ENCODE measurements at places on chromosomes 4 and X.

GRCh38 chr4:124435274-124435950 lies 277.1 kb downstream of the ANKRD50 start:
- DNase-seq = no peak

DNA sequence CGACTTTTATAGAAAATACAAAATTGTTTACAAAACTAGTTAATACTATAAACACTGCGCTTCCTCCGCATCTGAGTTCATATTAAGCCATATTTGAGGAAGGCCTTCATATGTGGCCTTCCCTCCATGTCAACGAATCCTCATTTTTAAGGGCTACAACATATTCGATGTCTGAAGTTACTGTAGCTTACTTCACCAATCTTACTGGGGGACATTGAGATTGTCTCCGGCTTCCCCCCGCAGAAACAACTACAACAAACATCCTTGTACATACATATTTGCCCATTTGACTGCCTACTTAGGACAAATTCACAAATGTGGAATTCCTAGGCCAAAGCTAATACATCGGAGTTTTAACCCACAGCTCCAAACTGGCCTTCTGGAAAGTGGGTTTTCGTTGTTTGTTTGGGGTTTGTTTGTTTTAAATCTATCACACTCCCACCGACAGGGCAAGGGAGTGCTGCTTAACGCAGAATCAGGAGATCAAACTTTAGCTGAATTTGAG lies 581 bp upstream of the FAM114A1 start:
- no peak for DNase-seq

GRCh38 chrX:50988649-50989048 lies 78.1 kb downstream of the BMP15 start:
- peak; percentile 1 for DNase-seq

GRCh38 chrX:39929379-39930025 lies 168.3 kb downstream of the BCOR start:
- DNase-seq = no peak

DNA sequence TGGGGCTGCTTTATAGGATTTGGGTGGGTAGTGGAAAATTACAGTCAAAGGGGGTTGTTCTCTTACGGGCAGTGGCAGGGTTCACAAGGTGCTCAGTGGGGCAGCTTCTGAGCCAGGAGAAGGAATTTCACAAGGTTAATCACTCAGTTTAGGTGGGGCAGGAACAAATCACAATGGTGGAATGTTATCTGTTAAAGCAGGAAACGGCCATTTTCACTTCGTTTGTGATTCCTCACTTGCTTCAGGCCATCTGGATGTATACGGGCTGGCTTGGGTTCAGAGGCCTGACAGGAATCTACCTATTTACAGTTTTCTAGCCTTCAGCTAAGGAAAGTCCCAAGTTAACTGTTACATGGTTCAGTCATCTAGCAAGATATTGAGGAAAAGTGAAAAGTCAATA lies 1003.5 kb downstream of the STPG2 start:
- DNase-seq = no peak

GRCh38 chrX:103776546-103776945 lies at the start of gene PLP1:
TSS of gene PLP1 (plus strand) at chrX:103776840. CDS start at chrX:103776996, 156 bp downstream.
- no peak for DNase-seq

- no peak for DNase-seq
Measured at GRCh38 chr4:1112174-1112820, 1.1 kb downstream of the RNF212 start.

GRCh38 chr4:115688961-115689360 lies 575.5 kb upstream of the NDST4 start:
- DNase-seq = no peak

DNA sequence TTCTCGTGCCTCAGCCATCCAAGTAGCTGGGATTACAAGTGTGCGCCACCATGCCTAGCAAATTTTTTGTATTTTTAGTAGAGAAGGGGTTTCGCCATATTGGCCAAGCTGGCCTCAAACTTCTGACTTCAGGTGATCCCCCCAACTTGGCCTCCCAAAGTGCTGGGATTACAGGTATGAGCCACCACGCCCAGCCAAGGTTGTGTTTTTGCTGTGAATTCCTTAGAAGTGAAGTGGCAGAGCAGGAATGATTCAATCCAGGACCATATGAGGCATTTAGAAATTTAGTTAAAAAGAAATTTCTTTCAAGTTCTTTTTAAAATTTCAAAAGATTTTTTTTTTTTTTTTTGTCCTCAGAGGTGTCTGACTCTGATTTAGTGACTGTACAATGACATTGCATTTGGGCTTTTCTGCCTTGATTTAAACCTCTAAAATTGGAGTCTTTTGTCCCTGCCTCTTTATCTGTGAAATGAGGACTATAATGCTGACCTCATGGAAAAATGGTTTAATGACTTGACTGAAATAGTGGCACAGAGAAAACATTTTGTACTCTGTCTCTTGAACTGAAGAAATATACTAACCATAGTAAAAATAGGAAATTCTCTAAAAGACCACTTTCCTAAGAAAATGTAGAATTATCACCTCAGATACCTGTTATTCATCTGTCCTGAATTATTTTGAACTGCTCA lies 59.9 kb downstream of the CXCL13 start:
- no peak for DNase-seq

DNA sequence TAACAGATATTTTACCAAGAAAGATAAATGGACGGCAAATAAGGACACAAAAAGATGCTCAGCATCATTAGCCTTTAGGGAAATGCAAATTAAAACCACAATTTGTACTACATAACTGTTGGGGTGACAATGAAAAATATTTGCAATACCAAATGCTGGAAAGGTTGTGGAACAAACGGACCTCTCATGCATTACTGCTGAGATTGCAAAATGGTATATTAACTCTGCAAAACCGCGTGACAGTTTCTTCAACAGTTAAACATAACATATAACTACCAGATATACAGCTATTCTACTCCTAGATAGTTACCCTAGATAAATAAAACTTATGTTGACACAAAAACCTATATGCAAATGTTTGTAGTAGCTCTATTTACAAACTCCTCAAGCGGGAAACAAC lies 6.3 kb upstream of the OTC start:
- DNase-seq = no peak

DNA sequence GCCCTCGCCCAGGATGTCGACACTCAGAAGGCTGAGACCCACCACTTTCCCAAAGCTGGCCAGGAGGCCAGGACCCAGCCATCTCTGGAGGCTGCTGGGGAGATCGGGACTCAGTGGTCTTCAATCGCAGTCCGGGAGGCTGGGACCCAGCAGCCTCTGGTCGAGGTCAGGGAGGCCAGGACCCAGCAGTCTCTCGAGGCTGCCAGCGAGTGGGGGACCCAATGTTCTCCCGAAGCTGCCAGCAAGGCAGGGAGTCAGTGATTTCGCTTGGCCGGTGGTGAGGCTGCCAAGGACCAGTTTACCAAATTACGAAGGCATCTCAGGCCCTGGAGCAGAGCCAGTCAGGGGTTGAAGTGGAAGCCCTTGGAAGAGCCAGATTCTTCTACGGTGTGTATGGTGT lies 181.6 kb downstream of the NAF1 start:
- no peak for DNase-seq

- DNase-seq = no peak
Measured at GRCh38 chr4:8792491-8792890, 79.1 kb downstream of the HMX1 start.

DNA sequence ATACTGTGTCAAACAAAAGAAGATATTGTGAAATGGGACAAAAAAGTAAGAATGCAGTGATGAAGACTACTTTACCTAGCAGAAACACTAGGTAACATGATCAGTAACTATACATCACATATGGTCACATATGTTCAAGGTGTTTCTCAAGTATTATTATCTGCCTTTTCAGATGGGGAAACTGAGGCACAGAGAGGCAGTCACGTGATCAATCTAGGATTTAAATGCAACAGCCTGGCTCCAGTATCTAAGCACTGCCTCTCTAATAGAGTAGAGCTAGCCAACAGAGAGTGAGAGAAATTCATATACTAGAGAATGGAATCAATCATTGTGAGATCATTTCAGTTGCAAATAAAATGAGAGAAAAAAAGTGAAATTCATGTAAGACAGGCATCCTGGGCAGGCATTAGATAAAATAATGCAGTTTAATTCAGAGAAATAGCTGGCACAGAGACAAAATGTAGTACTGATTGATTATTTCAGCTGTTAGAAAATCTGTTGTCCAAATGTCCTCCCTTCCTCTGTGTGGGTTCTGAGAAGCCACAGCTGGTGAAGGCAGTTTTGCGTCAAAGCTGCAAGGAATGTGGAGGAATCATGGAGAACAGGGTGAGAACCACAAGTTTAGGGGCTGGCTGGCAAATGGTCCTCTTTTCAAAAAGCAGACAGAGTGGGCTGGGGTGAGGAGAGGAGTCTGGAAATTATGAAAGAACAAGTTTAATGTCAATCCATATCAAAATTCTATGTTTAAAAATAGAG lies 26.0 kb downstream of the SMIM43 start:
- no peak for DNase-seq

DNA sequence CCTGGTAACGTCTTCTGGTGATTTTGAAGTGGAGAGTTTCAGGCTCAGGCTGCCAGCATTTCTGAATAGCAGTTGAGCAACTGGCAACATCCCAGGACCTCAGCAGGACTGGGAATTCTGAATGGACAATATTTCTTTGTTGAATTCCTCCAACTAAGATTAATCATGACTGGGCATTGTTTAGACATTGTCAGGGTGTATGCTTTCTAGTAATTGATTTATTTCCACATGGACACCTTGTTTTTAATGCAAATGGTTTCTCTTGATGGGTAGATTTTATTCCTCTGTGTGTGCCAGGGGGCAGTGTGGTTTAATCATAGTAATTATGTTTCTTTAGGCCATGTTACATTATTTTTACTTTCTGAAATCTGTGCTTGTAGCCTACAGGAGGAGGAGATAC lies 1004.7 kb upstream of the LCORL start:
- no peak for DNase-seq

DNA sequence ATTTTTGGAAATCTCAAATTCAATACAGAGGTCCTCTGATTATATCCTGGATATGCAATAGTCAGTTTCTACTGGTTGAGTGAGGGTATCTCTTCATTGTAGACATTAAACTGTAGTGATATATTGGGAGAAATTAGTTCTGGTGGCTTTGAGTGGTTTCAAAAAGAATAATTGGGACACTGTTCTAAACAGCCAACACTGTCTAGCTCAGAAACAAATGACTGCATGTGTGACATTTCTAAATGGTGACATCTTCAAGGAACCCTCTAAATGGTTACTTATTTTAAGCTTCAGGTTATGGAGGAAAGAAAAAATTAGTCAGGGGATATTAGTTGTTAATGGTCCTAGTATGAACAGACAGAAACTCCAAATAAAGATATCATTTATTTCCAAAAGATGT lies 186.2 kb downstream of the LARP7 start:
- no peak for DNase-seq

- no peak for DNase-seq
Measured at GRCh38 chr4:132124624-132124974, 1024.5 kb upstream of the PCDH10 start.

- DNase-seq = no peak
Measured at GRCh38 chr4:3708103-3708510, 58.1 kb upstream of the ADRA2C start.

- no peak for DNase-seq
Measured at GRCh38 chr4:144666539-144667175, 20.7 kb downstream of the HHIP start.

DNA sequence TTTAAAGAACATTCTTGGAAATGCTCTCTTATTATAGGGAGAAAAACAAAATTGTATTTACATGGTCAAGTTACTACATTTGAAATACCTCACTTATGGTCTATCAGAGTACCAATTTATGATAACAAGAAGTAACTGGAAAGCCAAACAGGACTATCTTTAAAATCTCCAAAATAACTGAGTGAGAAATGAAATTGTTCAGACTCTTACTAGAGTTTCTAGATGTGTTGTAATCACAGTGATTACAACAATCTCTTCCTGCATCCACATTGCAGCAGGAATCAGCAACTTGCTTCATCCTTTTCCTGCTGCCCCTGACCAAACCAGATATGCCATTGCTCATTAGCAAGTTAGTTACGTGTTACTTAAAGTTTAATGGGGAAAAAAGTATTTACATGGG lies 245.2 kb upstream of the SMIM31 start:
- no peak for DNase-seq

DNA sequence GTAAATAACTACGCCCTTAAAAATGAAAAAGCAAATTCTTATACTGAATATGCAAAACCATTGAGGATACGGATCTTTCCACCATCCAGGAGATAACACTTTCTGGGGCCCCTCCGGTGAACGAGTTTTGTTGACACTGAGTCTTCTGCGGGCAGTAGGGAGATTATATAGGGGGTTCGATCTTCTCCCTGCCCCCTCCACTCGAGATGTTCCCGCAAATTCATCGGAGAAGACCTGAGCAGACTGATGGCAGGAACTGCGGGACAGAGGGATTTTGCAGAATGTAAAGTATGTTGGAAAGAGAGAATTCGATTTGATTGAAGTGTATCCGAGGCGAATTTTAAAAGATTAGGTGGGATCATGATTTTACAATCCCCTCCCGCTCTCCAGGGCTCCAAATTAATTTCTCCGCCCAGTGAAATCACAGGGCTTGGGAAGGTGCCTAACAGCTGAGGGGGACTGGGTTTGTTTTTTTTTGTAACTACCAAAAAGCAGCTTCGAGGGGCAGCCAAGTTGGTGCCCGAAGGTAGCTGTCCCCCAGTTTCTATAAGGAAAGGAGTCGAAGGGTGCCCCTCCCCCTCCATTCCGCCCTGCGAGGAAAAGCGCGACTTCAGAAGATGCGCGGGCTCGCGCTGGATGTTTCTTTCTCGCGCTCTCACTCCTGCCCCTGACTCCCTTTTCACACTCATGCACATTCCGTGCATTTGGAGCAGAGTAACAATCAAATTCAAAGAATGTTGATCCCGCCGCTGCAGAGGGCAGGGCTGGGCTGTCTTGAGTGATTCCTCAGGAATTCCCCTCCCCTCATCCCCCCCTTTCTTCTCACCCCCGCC lies 1.2 kb downstream of the TMEM255A start:
- no peak for DNase-seq

DNA sequence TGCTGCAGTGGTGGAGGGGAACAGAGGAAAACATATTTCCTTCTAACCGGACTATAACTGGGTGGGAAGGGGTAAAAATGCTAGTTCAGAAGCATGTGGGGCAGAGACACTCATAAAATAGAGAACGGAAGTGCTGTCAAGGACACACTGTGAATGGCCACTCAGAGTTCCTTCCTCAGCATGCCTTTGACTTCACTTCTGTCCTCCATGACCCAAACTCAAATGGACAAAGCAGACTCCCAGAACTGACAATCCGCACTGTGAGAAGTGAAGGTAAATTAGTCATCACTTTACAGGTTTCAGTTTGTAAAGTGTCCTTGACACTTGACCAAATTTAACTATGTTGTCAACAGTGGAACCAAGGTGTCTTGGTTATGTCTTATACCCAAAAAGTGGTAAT lies 30.2 kb upstream of the ELF2 start:
- no peak for DNase-seq
